ENCODE measurements at places on chromosomes 12 and 14.

DNA sequence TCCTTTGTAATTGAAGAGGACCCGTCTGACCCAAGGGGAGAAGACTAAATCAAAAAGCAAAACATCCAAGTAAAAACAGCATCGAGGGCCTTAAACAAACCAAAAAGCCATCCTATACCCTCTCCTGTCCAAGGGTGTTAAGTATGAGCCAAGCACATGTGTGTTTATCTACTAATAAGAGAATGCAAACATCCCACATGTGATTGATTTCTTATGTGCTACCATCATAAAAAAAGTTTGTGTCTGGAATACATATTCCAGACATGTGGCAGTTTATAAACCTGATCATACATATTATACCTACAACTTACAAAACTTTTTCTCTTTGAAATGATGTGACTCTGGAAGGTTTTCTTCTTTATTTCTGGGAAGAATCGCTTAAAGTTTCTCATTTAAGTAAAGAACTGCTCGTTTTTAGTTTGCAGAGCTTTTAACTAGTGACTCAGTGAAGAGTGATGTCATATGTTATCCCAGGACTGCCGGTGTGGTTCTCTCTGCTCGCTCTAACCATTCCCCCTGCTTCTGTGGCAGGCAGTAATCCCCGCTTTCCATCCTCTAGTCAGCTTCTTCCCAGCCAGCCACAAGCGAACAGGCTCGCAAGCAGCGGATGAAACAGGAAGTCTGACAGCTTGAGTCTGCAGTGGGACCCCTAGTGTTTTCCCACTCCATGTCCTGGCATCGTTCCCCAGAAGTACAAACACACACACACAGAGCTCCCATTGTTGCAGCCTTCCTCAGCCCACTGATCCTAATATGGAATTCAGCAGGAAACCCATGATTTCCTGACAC is 431 bp upstream of the RHOJ start:
- H3K4me1 ChIP-seq: peaks cover 55% of the 10 kb centered on the region
- H3K4me3 ChIP-seq: peak overlapping the region; percentile 67
- H3K36me3 ChIP-seq: no peaks in the 10 kb centered on the region
- peak overlapping the region; percentile 95 for H3K27ac ChIP-seq
- peak; percentile 79 for DNase-seq

- no peaks in the 10 kb centered on the region for H3K27me3 ChIP-seq
- no peaks in the 10 kb centered on the region for H3K4me1 ChIP-seq
- no peak overlapping the region for H3K27ac ChIP-seq
- DNase-seq: no peak
- H3K4me3 ChIP-seq: no peak overlapping the region
- no peaks in the 10 kb centered on the region for H3K36me3 ChIP-seq
These were observed 91.3 kb upstream of the CEP83 start for GRCh38 chr12:94550964-94551363.

DNA sequence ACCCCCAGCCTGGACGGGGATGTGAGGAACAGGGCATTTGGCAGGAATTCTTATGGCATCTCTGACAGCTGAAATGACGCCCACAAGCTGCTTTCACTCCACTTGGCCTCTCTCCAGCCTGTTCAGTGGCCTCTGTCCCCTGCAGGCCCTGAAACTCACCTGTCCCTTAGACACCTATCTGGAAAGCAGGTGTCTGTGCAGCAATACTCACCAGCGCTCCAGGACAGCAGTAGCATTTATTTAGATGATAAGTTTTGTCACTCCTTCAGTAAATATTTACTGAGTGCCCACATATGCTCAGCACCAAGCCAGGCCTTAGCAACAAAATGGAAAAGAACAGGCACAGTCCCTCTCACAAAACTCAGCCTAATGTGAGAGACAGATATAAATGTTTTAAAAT is 311.1 kb upstream of the FKBP4 start:
- no peaks in the 10 kb centered on the region for H3K27me3 ChIP-seq
- peak overlapping the region; percentile 14 for H3K27ac ChIP-seq
- H3K4me3 ChIP-seq: no peak overlapping the region
- no peak for DNase-seq
- peaks cover 59% of the 10 kb centered on the region for H3K4me1 ChIP-seq

GRCh38 chr12:64560396-64561301 is 49.6 kb upstream of the RASSF3 start:
- no peaks in the 10 kb centered on the region for H3K36me3 ChIP-seq
- H3K27me3 ChIP-seq: no peaks in the 10 kb centered on the region
- H3K27ac ChIP-seq: no peak overlapping the region
- no peak for DNase-seq

- no peaks in the 10 kb centered on the region for H3K36me3 ChIP-seq
- H3K4me1 ChIP-seq: no peaks in the 10 kb centered on the region
- no peak overlapping the region for H3K4me3 ChIP-seq
These were observed 4.4 kb downstream of the AMHR2 start for GRCh38 chr12:53427905-53428594.

DNA sequence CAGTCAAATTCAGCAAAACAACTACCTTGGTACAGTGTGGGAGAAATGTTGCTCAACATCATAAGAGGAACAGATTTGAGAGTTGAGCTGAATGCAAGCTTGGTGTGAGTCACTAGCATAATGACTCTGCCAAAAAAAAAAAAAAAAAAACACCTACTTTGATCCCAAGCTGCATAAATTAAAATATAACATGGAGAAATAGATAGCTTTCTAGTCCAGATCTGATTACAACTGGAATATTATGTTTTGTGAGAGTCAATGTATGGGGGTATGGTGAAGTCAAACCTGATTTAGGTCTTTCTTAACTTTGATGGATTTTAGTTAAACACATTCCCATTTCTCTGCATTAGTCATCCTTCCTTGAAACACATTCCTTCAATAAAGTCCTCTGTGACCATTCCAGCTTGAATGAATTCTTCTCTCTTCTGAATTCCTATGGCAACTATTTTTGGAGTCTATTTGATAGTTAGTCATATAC is 188.1 kb downstream of the SLC5A8 start:
- H3K36me3 ChIP-seq: no peaks in the 10 kb centered on the region
- no peak overlapping the region for H3K4me3 ChIP-seq
- no peak for DNase-seq

GRCh38 chr14:91040545-91040944 is 19.9 kb downstream of the RPS6KA5 start:
- no peaks in the 10 kb centered on the region for H3K36me3 ChIP-seq
- H3K27ac ChIP-seq: no peak overlapping the region
- peaks cover 14% of the 10 kb centered on the region for H3K4me1 ChIP-seq
- DNase-seq: no peak
- H3K27me3 ChIP-seq: no peaks in the 10 kb centered on the region

GRCh38 chr12:25253371-25254068 is 2.8 kb upstream of the KRAS start:
- no peaks in the 10 kb centered on the region for H3K36me3 ChIP-seq
- no peak overlapping the region for H3K4me3 ChIP-seq
- no peak for DNase-seq
- H3K27me3 ChIP-seq: no peaks in the 10 kb centered on the region

All from left ventricle myocardium inferior (tissue), 1 donor.